ENCODE measurements at places on chromosomes 3 and 15.

DNA sequence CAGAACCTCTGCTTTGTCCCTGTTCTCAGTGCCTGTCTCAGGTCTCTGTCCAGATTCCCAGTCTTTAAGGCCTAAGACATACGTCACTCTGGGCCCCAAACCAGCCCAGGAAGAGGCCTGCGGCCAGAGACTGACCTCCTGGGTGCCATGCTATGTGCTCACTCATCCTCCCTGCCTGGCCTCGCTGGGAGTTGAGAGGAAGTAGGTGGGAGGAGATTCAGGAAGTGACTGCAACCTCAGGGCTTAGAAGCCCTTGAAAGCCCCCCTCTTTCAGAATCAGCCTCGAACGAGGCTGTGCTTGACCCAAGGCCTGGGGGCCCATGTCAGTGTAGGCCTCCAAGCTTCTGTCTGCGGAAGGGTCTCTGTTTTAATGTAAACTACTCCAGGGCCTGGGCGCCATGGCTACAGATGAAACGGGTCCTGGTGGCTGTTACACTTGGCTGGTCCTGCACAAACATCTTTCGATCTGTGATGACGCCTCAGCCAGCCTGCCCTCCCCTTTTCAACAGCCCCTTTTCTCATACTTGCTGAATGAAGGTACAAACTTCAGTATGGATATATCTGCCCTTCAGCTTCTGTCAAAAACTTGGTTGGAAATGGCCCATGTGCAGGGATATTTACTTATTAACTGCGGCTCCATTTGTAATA lies 11.7 kb downstream of the RASGRF1 start:
- no peak for DNase-seq

DNA sequence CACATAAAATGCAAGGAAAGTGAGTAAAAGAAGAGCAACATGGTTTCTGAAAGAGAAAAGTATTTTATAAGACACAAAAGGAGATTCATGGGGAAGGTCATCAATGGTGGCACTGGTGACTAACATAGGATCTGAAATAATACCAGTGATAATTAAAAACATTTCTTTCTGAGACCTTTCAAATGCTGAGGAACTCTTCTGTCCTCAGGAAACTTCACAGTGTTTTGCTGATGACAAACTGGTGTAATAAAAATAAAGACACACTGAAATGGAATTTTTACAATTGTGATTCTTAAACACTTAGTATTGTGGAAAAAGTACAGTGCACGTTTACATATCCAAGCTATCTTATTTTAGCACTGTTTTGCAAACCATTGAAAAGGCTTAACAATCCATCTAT lies 80.4 kb upstream of the ZBTB20 start:
- no peak for DNase-seq

DNA sequence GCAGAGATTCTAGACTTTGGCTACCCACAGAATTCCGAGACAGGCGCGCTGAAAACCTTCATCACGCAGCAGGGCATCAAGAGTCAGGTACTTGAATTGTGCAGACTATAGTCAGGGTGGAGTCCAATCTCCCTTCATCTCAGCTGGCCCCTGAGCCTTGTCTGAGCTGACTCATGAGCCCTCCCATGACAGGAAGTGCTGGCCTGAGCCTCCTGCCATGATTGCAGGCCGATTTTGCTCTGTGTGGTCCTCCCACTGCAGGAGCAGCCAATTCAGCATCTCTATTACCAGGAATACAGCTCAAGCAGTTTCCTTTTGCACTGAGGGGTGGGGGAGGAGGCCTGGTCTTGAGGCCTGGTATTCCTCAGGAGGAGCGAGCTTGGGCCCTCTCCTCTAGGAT lies 5.5 kb downstream of the AP2M1 start:
- DNase-seq: no peak

DNA sequence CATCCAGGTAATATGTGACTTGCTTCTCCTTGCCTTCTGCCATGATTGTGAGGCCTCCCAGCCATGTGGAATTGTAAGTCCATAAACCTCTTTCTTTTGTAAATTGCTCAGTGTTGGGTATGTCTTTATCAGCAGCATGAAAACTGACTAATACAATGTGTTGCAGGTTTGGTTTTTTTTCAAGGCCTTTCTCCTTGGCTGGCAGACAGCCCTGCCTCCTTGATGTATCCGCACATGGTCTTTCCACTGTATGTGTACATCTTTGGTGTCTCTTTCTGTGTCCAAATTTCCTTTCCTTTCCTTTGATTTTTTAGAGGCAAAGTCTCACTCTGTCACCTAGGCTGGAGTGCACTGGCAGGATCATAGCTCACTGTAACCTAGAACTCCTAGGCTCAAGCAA lies 260.1 kb downstream of the TUSC7 start:
- DNase-seq: no peak

GRCh38 chr3:193869221-193870201 lies 266.4 kb upstream of the HES1 start:
- DNase-seq: peak; percentile 64

DNA sequence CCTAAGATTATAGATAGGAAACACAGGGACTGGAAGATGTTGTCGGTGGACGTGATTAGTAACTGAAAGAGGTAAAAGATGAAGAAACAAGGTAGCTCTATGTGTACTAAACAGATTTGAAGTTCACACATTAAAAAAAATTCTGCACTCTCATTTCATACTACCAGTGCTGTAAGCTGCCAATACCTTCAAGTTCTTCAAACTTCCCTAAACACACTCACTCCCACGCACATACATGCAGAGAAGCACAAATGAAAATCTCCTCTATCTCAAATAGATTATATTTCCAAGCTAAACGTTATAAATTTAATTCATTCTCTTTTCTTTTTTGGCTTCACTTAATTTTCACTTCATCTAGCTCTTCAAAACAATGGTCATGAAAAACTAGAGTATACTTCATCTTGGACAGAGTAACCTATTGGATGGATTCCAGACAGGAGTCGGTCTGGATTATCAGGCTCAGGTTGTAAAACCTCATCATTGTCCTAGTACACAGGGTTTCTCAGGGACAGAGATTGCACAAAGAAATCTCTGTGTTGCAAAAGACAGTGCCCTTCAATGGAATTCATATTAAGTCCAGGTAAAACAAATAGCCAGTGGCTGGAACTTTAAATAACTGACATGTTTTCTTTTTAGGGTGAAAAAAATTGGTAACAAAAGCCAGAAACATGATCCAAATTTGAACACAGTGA lies 408.1 kb upstream of the ZNF385D start:
- DNase-seq: no peak

GRCh38 chr3:66803206-66803605 lies 194.9 kb upstream of the KBTBD8 start:
- no peak for DNase-seq

GRCh38 chr3:126730376-126730775 lies 26.3 kb downstream of the CHCHD6 start:
- no peak for DNase-seq

GRCh38 chr15:101003081-101003480 lies 83.9 kb downstream of the LRRK1 start:
- no peak for DNase-seq

- no peak for DNase-seq
Measured at GRCh38 chr3:45332493-45332892, 55.9 kb upstream of the LARS2 start.

- no peak for DNase-seq
Measured at GRCh38 chr15:65312400-65312916, 8.0 kb downstream of the RNU5B-1 start.

DNA sequence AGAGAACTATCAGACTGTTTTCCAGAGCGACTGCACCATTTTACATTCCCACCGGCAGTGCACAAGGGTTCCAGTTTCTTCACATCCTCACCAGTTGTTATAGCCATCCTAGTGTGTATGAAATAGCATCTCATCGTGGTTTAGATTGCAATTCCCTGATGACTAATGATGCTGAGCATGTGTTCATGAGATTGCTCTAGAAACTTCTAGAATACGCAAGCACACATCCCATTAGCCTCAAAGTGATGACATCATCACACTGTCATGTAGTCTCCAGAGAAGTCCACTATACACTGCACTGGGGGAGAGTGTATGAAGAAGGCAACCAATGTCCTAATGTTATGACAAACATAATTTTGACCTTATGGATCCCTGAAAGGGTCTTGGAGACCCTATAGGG lies 30.1 kb downstream of the FBLN2 start:
- DNase-seq: no peak

- no peak for DNase-seq
Measured at GRCh38 chr3:66431494-66431893, 69.3 kb downstream of the LRIG1 start.

DNA sequence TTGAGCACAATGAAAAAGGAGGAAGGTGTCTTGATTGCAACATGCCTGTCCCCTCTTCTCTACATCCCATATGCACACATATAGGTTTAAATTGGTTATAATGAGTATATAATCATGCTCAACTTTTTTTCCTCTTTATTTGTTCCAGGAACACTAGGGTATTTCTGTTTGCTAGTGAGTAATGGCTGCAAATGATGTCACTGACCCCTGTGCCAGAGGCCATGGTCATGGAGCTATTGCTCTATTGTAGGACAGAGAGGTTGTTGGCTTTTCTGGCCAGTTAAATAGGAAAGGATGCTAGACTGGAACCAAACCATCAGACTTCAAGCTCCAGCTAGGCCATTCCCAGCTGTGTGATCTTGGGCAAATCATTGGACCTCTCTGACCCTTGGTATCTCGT lies 9.6 kb downstream of the ARHGEF3 start:
- DNase-seq: no peak

DNA sequence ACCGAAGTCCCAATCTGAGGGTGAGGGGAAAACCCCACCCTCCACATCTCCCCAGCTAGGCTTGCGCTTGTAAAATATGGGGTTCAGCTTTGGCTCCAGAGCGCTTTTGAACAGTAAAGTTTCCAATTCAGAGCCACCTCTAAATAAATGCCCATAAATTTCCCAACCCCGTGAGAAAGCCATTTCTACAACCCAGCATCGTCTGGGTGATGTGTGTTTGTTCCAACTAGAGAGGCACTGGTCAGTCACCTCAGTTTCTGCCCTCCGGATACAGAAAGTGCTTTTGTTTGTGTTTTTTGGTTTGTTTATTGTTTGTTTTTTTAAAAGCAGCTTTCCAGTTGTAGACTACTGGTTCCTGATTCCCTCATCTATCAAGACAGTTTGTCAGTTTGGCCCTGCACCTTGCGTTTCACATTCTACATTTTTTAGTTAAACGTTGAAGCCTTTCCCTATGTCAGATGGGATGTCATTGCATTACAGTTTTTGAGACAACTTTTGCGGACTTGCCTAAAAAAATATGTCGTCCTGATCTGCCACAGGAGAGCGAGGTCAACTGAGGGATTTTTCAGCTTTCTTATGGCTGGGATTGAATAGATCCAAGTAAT lies 15.0 kb upstream of the SOX2 start:
- no peak for DNase-seq

DNA sequence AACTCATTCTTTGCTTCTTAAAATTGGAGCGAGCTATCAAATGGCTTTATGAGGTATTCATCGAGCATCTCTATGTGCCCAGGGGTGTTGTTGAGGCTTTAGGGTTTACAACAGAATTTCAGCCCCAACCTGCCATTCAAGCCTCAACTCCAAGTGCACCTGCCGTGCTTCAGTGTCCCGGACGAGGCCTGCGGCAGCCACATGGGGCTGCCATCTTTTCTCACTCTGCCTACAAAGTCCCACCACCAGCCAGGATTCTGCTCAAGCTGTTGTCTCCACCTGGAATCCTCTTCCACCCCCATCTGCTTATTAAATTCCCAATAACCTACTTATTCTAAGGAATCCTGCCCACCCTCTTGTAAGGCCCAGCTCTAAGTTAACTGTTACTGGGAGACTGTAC lies 242.4 kb downstream of the OPA1 start:
- DNase-seq: no peak

DNA sequence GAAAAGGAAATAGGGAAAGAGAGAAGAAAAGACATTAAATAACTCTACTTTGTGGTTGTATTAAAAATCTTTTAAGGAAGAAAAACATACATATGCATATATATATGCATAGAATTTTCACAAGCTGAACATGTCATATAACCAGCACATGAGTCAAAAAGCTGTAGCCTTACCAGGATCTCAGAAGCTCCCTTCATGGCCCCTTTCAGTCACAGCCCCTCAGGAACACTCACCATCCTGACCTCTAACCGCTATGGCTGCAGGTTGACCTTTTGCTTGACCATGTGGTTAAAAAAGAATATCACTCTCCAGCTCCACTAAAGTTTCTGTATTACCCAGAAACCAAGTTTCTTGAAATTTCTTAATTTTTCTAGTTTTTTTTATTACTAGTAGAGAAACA lies 103.4 kb downstream of the CHST2 start:
- no peak for DNase-seq

GRCh38 chr3:48885753-48886152 lies 12.9 kb downstream of the SLC25A20 start:
- no peak for DNase-seq

DNA sequence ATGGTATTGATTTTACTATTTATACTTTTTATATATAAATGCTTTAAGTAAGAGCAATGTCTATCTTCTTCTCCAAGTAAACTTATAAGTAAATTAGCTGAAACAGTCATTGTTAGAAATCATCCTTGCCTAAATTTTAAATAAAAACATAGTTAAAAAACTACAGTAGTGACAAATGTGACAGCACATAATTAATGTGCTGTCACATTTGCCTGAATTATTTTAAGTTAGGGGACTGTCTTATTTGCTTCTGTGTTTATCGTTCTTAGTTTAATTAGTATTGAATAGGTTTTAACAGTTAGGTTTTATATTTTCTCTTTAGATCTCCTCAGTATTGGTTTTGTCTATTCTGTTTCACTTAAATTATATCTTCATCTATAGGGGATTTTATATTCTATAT lies 36.1 kb downstream of the SLMAP start:
- DNase-seq: no peak

GRCh38 chr3:139838269-139838957 lies 96.6 kb upstream of the CLSTN2 start:
- DNase-seq: no peak

- peak; percentile 93 for DNase-seq
Measured at GRCh38 chr3:9500108-9501050, 53.2 kb downstream of the LHFPL4 start.

DNA sequence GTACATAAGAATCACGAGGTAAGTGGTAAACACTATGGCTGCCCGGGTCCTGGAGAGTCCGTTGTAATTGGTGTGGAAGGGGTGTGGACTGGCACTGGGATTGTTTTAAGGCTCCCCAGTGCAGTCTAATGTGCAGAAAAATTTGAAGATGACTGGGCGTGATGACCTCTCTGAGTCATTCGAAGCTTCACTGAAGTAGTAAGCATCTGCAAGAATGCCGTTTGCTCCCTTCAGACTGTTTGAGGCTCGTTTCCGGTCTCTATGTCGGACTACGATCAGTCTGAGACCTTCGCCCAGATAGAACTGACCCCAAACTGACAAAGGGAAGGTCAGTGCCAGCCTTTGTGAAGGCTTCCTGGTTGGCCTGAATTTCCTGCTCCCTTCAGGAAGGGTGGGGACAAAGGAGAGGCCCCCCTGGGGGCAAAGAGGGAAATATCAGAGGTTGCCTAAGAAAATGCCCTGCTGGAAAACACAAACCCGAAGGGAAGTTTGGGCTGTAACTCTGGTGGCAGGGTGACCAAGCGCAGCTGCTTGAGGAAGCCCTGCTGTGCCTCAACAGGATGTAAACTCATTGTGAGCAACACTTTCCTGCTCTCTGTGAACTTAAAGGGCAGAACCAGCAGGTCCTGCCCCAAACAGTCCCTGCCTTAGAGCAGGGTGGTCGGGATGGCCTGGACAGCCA lies 34.6 kb downstream of the BTD start:
- DNase-seq: peak; percentile 67
